ENCODE measurements at places on chromosomes 12 and 14. TPM values are rescaled to one million over a fixed set of nuclear protein-coding genes. Genes with fewer than 3 reads are reported as not detected.

GRCh38 chr14:76921088-76921399, 94.8 kb downstream of the LRRC74A start:
- H3K27ac ChIP-seq: no peak overlapping the region
- H3K4me1 ChIP-seq: peaks cover 41% of the 10 kb centered on the region
- H3K27me3 ChIP-seq: no peaks in the 10 kb centered on the region

DNA sequence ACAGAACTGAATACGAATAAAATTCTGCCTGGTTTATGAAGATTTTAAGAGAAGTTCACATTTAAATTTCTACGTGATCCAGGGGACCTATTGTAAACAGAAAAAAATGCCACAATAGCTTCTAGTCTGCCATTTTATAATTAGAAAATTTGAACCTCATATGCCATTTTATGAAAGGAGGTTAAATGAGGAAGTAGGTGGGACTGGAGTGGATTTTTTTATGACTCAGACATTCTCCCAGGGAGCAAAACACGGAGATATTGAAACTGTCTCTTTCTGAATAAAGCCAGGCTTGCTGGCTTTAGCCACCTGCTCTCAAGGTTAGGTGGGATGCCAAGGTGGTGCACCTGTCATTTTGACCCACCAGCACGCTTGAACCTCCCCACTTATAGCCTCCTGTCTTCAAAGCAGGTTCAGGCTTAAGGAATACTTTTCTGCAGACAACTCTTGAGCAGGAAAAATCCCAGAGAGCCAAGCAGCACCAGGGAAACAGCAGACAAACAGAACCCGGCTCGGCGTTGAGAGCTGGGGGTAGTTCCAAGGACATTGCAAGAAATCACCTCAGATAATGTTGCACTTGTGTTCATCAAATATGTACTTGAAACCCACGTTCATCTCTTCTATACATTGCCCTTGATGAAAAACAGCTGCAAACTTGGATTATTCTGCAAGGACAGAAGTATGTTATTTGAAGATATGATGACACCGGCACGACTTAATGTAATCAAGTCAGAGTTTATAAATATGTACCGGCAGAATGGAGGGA, 203.7 kb downstream of the PPM1H start:
- no peak for DNase-seq
- no peak overlapping the region for H3K27ac ChIP-seq
- no peaks in the 10 kb centered on the region for H3K27me3 ChIP-seq
- no peaks in the 10 kb centered on the region for H3K36me3 ChIP-seq

DNA sequence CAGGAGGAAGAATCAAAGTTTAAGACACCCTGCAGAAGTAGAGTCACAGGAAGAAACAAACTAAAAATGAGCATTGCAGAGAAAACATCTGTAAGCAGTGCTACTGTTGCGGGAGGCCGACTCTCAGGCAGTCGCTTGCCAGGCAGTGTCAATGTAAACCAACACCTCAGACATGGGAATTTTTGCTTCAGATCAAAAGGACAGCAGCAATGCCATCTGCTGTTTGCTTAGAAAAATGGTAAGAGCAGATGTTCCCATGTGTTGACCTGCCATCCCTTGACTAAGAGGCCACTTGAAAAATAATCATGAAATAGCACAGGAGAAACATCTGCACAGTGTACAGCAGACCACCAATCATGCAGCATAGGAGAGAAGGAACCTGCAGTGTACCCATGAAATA, 196.6 kb downstream of the SLC25A21 start:
- H3K36me3 ChIP-seq: no peaks in the 10 kb centered on the region
- no peaks in the 10 kb centered on the region for H3K4me1 ChIP-seq
- H3K27ac ChIP-seq: no peak overlapping the region
- no peak for DNase-seq
- no peak overlapping the region for H3K4me3 ChIP-seq

DNA sequence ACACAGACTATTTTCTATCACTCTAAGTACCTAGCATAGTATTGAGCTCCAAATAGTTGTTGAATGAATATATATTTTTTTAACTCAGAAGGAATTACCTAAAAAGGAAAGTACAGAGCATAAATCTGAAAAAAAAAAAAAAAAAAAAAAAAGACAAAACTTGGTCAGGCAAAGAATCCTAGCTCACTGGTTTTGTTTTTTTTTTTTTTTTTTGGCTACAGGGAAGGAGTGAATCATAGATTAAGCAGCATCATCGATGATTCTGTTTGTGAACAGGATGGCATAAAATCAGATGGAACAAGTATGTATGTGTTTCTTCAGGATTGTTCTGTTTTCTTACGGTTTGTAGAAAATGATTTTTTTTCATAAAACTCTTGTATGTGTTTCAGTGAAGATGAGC, 66.1 kb upstream of the BCAT1 start:
- no peak for DNase-seq
- H3K4me3 ChIP-seq: no peak overlapping the region
- H3K4me1 ChIP-seq: no peaks in the 10 kb centered on the region
- no peaks in the 10 kb centered on the region for H3K27me3 ChIP-seq

The DAO gene
- not detected for total RNA-seq

Measured in CD4-positive, alpha-beta memory T cell (primary cell).